Left hindlimb (tissue), 1 donor: ENCODE measurements at places on chromosomes 16 and 17.

DNA sequence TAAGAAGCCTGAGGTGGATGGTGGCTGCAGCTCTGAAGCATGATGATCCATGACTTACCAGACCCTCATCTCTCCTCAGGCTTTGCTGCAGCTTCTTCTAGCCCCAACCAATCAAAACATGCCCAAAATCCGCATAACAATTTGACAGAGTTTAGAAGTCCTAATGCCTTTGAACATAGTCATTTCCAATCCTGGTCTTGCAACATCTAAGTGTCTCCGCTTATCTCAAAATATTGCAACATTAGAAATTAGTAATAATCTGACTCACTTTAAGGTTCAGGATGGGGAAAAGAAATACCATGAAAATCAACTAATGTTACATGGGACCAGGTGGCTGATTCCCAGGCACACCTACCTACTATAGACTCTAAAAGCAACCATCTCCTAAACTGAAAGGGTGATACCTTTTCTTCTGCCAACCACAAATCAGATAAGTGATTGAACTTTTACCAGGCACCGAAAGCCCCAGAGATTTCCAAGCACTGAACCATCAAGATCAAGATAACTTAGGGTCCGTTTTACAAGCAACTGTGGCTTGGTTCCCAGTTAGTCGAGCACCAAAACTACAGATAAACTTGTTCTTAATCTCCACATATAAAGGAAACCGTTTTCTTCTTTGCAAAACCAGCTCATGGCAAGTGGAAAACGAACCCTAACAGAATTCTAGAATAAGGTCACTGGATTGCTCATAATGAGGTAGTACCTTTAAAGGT, 14.0 kb downstream of the ERN1 start:
- DNase-seq, result no peak

DNA sequence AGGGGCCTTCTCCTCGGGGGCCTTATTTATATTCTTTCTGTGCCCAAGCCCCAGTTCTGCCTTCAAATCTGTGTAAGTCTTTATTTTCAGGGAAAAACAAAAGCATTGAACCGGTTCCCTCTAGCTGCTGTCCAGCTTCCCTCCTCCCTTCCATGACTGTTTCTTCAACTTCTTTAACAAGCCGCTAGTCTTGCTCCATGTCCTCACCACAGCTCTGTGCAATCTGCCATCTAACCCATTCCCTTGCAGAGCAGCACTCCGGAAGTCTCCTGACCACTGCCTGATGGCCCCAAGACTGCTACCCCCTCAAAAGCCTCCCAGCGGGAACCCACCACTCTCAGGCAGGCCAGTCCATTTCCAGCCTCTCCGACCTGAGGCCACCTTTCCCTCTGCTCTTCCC, 16.9 kb downstream of the EMC8 start:
- no peak for DNase-seq

DNA sequence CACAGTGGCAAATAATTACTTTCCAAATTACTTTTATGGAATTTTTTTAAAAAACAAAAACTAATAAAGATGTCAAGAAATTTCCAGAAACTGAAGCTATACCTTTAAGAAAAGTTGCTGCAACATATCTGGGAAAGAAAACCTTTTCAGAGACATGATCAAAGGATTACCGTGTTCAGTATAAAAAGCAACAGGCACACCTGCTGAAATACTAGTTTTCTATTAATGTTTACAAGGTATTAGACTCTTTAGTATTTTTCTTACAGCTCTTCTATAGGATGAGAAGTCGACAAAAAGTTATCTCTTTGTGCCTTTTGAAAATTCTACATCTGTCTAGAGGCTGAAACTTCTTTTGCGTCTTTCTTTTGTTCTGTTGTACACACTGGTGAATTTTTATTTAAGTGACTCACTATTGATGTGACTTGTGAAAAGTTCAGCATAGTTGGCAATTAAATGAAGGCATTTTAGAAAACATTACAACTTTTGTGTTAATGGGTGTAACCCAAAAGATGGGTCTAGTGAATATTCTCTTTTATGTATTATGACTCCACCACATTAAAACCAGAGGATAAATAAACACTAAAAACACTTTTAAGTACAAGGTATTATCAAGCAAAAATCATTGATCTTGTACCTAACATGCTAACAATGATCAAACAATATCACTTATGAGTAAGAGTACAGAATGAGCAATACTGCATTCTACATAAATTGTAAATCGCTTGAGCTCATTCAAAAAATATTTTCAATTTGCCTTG, 23.8 kb downstream of the NACA2 start:
- DNase-seq, result no peak

- DNase-seq, result no peak
Observed at GRCh38 chr17:10821770-10822169, 16.1 kb downstream of the PIRT start.

DNA sequence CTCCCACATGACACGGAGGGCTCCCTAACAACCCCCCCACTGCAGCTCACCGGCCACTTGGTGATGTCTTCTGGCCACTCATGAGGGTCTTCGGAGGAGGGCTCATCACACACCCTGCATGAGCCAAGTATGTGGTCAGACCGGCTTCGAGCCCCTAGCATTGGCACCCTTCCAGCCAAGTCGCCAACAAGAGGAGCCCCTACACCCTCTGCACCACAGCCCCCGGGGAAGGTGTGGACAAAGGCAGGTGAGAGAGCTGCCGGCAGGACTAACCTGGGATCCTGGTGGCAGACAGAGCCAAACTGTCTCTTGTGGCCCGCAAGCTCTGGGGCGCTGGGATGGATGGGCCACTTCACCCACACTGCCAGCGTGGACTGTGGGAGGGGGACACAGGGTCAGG, 6.5 kb downstream of the SNRNP25 start:
- DNase-seq, result peak; percentile 25
